Right lobe of liver (tissue), 6 donors: ENCODE measurements at places on chromosomes 16 and 17. TPM values are rescaled to one million over a fixed set of nuclear protein-coding genes. Genes with fewer than 3 reads are reported as not detected.

The PPP1R27 gene
- total RNA-seq: 0.27 TPM

The HP gene
- 42,048 TPM for total RNA-seq

DNA sequence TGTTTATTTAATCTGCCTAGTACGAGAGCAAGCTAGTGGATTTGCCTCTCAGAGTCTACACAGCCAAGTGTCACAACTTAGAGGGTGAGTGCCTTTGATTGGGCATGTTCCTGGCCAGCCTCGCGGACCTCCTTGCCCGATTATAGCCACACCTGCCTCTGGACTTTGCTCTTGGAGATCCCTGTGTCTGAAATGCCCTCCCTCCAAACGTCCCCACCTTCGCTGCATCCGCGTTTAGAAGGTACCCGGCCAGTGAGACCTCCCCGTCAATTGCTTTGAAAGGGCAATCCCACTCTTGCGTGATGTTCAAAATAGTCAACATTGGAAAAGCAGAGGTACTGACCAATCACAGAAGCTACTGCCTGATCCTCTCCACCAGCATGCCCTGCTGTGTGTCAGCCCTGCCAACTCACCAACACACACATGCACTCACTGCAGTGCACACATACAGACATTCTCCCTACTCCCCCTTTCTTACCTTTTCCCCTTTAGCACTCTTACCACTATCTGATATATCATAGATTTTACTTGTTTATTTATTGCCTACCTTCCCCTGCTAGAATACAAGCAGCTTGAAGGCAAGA is 6.5 kb upstream of the SDK2 start:
- no peak overlapping the region for H3K27ac ChIP-seq
- H3K36me3 ChIP-seq: no peaks in the 10 kb centered on the region
- DNase-seq: no peak
- H3K4me1 ChIP-seq: no peaks in the 10 kb centered on the region
- H3K27me3 ChIP-seq: no peaks in the 10 kb centered on the region

The TBX6 gene
- total RNA-seq: 0.68 TPM

- H3K4me1 ChIP-seq: no peaks in the 10 kb centered on the region
- DNase-seq: peak; percentile 67
- H3K4me3 ChIP-seq: no peak overlapping the region
- H3K27me3 ChIP-seq: no peaks in the 10 kb centered on the region
- H3K36me3 ChIP-seq: no peaks in the 10 kb centered on the region
Measured at GRCh38 chr16:81401035-81401950, 43.3 kb upstream of the CMIP start.

GRCh38 chr16:17222871-17223401 is 247.8 kb downstream of the XYLT1 start:
- no peaks in the 10 kb centered on the region for H3K27me3 ChIP-seq
- no peaks in the 10 kb centered on the region for H3K36me3 ChIP-seq
- no peak for DNase-seq
- H3K4me3 ChIP-seq: no peak overlapping the region
- no peaks in the 10 kb centered on the region for H3K4me1 ChIP-seq
- no peak overlapping the region for H3K27ac ChIP-seq

DNA sequence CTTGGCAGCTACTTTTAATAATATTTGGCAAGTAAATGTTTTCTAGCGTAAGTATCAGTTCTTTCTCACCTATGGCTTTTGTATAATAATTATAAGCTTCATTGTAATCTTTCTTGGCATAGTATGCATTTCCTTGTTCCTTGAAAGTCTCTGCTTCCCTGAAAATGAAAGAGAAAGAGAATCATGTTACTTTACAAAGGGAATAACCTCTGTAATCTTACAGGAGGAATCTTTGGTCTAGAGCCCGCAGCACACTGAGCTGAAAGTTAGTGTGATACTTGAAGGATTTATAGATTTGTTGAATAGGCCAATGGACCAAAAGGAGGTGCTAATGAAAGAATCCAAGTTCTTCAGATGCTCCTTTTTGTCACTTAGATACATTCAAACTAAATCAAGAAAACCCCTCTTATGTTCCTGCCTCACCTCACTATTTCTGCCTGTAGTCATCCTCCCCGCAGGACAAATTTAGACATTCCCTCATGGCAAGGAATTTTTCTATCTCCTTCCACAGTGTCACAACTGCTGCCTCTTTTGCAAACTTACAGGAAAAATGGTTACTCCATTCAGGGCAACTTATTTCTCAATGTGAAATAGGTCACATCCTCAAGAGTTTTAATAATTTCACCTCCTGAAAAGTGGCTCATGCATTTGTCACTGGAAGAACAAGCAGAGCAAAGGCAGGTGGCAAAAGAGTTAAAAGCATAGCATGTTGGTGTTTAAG is 16.7 kb downstream of the DNAJC7 start:
- no peak for DNase-seq
- H3K27ac ChIP-seq: peak overlapping the region; percentile 5
- H3K4me1 ChIP-seq: no peaks in the 10 kb centered on the region
- H3K36me3 ChIP-seq: peaks cover 13% of the 10 kb centered on the region
- H3K4me3 ChIP-seq: no peak overlapping the region

- H3K4me3 ChIP-seq: no peak overlapping the region
- DNase-seq: no peak
- H3K27me3 ChIP-seq: no peaks in the 10 kb centered on the region
Measured at GRCh38 chr17:69059458-69060175, 1.1 kb downstream of the ABCA9 start.

- H3K4me3 ChIP-seq: no peak overlapping the region
- no peaks in the 10 kb centered on the region for H3K36me3 ChIP-seq
- no peak for DNase-seq
- H3K27me3 ChIP-seq: no peaks in the 10 kb centered on the region
- H3K4me1 ChIP-seq: peaks cover 68% of the 10 kb centered on the region
Measured at GRCh38 chr17:17824783-17825614, 11.8 kb downstream of the SREBF1 start.

DNA sequence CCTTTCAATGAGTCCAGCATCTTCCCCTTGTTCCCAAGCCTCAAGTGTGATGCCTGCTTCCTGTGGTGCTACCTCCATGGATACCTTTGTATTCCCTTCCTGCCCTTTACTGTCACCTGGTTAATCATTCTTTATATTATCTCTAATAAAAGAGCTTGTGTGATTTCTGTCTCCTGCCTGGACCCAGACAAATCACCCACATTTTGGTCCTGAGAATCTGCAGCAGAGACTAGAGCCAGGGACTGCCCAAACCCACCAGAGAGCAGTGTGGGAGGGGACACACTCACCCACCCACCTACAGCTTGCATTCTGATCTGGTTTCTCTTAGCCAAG is 30.2 kb downstream of the CDRT4 start:
- H3K36me3 ChIP-seq: no peaks in the 10 kb centered on the region
- no peak for DNase-seq
- no peak overlapping the region for H3K27ac ChIP-seq
- no peaks in the 10 kb centered on the region for H3K27me3 ChIP-seq

- no peak overlapping the region for H3K27ac ChIP-seq
- no peaks in the 10 kb centered on the region for H3K27me3 ChIP-seq
- no peak overlapping the region for H3K4me3 ChIP-seq
- no peak for DNase-seq
- no peaks in the 10 kb centered on the region for H3K36me3 ChIP-seq
Measured at GRCh38 chr17:79907217-79907715, 68.0 kb upstream of the CBX4 start.

DNA sequence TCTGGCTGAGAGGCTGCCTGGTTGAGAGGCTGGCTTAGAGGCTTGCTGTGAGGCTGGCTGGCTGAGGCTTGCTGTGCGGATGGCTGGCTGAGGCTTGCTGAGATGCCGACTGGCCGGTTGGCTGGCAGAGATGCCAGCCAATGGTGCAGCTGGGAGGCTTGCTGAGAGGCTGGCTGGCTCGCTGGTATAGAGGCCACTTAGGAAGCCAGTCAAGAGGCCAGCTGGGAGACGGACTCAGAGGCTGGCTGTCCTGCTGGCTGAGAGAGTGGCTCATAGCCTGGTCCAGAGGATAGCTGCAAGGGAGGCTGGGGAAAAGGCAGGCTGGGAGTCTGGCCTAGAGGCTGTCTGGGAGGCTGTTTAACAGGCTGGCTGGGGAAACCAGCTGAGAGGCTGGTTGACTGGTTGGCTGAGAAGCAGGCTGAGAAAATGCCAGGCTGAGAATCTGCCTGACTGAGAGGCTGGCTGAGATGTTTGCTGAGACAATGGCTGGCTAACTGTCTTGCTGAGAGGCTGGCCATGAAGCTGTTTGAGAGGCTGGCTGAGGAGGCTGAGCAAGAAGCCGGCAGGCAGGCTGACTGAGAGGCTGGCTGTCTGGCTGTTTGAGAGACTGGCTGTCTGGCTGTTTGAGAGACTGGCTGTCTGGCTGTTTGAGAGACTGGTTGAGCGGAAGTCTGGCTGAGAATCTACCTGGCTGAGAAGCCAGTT is 37.5 kb upstream of the ACSM2B start:
- H3K4me3 ChIP-seq: peak overlapping the region; percentile 18
- no peak overlapping the region for H3K27ac ChIP-seq
- no peaks in the 10 kb centered on the region for H3K36me3 ChIP-seq
- H3K4me1 ChIP-seq: no peaks in the 10 kb centered on the region
- no peak for DNase-seq

The TRIM65 gene
- 7.9 TPM for total RNA-seq

The CHTF18 gene
- total RNA-seq: 2.9 TPM

DNA sequence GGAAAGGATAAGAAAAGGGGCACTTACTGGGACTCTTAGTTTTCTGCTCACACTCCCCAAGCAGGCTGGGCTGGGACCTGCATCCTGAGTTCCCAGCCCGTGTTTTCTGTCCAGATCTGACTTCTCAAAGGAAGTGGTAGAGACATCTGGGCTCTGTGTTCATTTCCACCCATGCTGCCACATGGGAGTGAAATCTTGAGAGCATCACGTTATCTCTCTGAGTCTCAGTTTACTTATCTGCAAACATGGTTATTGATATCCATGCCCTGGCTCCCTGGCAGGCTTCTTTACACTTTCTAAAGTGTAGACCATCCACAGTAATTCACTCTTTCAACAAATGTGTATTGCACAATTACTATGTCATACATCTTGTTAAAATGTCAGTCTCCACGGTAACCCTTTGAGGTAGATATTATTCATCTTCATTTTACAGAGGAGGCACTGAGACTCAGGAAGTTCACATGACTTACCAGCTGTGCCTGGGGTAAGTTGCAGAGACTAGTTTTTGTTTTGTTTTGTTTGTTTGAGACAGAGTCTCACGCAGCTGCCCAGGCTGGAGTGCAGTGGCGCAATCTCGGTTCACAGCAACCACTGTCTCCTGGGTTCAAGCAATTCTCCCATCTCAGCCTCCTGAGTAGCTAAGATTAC is 3.4 kb downstream of the ZNF688 start:
- H3K36me3 ChIP-seq: no peaks in the 10 kb centered on the region
- no peaks in the 10 kb centered on the region for H3K27me3 ChIP-seq
- no peaks in the 10 kb centered on the region for H3K4me1 ChIP-seq
- no peak for DNase-seq
- H3K27ac ChIP-seq: no peak overlapping the region

The NGFR gene
- total RNA-seq: 8.3 TPM

DNA sequence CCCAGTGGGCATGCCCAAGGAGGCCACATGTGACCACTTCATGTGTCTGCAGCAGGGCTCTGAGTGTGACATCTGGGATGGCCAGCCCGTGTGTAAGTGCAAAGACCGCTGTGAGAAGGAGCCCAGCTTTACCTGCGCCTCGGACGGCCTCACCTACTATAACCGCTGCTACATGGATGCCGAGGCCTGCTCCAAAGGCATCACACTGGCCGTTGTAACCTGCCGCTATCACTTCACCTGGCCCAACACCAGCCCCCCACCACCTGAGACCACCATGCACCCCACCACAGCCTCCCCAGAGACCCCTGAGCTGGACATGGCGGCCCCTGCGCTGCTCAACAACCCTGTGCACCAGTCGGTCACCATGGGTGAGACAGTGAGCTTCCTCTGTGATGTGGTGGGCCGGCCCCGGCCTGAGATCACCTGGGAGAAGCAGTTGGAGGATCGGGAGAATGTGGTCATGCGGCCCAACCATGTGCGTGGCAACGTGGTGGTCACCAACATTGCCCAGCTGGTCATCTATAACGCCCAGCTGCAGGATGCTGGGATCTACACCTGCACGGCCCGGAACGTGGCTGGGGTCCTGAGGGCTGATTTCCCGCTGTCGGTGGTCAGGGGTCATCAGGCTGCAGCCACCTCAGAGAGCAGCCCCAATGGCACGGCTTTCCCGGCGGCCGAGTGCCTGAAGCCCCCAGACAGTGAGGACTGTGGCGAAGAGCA is 4.4 kb downstream of the WFIKKN2 start:
- H3K4me1 ChIP-seq: no peaks in the 10 kb centered on the region
- no peak overlapping the region for H3K27ac ChIP-seq
- DNase-seq: no peak

The CNGB1 gene
- not detected for total RNA-seq

DNA sequence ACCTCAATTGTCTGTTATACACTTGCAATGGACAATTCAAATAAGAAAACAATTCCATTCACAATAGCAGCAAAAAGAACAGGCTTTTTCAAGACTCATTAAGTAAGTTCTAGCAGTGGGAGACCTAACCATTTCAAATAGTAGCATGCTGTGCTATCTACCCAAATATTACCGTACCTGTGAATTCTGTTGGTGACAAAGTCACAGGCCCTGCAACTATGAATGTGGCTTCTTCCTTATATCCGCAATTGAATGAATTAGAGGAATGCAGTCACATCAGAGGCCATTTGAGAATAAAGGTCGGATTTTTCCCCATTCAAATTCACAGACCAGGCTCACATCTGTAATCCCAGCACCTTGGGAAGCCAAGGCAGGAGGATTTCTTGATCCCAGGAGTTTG is 800 bp upstream of the NME4 start:
- H3K27ac ChIP-seq: no peak overlapping the region
- no peak for DNase-seq
- no peaks in the 10 kb centered on the region for H3K27me3 ChIP-seq
- H3K4me3 ChIP-seq: no peak overlapping the region
- H3K4me1 ChIP-seq: no peaks in the 10 kb centered on the region

The KRTAP9-8 gene
- total RNA-seq: not detected

DNA sequence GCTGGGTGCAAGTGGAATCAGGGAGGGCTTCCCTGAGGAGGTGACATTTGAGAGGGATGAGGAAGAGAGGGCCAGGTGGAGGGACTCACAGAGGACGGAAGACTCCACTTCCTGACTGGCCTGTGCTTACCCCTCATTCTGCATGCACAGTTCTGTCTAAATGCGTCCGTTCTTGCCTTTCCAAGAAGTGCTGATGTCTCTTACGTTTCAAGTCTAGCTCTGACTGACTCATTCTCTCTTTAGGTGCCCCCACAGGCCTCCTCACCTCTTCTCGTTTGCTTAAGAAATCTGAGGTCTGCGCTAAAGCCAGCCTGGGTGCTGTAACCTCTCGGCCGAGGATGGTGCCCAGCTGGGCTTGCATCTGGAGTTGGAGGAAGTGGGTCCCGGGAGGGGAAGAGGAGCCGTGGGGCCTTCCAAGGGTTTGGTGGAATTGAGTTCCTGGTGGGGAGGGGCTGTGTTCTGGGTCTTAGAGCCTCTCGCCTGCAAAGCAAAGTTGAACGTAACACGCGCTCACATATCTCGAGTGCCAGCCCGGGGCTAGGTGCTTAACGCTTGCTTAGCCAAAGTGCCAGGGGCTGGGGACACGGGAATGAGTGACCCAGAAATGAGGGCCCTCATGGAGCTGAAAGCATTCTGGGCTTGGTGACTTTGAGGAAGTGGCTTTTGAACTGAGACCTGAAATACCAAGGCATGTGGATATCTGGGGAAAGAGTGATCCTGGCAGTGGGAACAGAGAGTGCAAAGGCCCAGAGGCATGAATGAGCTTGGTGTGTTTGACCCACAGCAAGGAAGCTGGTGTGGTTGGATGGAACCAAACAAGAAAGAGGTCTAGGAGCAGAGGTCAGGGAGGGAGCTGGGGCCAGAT is 4.8 kb downstream of the IL4R start:
- H3K27ac ChIP-seq: peak overlapping the region; percentile 100
- no peaks in the 10 kb centered on the region for H3K27me3 ChIP-seq
- H3K36me3 ChIP-seq: no peaks in the 10 kb centered on the region
- no peak for DNase-seq
- no peak overlapping the region for H3K4me3 ChIP-seq
- peaks cover 10% of the 10 kb centered on the region for H3K4me1 ChIP-seq
